ENCODE measurements at places on chromosomes 3 and 15.

GRCh38 chr3:47912006-47912504 is 104.2 kb downstream of the MAP4 start:
- DNase-seq, result no peak

DNA sequence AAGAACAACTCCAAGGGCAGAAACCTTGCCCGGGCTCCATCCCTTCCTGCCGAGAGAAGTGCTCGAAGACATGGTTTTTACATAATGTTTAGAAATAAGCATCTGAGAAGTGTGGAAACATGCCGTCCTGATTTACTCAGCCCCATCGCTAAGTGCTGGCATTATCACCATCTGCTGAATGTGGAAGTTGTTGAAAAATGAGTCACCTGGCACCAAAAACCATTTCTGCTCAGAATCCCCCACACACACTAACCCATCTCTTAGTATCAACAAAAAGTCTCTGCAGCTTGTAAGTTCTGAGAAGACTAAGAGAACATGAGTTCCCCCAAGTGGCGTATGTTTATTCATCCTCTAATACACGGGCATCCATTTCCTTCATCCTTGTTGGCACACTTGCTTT is 51.0 kb upstream of the ARL8B start:
- no peak for DNase-seq

GRCh38 chr15:91027677-91028076 is 5.3 kb upstream of the VPS33B start:
- no peak for DNase-seq

- DNase-seq, result no peak
Observed at GRCh38 chr15:88255087-88255483, 1.5 kb downstream of the NTRK3 start.

DNA sequence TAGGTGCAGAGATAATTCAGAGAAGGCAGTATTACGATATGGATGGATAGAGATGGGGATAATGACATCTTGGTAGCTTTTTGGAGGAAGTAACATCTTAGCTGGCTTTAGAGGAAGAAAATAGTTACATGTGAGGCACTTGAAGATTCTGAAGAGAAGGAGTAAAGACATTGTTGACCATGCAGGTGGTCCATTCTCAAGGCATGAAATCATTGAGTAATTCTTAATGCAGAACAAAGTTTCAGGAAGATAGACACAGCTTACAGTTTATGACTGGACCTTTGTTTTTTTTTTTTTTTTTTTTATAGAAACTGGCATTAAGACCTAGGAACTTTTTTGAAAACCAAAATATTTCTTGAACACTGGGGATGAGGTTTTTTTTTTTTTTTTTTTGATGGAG is 28.2 kb downstream of the MBNL1 start:
- DNase-seq, result no peak

GRCh38 chr15:73493922-73494321 is 51.0 kb downstream of the REC114 start:
- DNase-seq, result no peak

DNA sequence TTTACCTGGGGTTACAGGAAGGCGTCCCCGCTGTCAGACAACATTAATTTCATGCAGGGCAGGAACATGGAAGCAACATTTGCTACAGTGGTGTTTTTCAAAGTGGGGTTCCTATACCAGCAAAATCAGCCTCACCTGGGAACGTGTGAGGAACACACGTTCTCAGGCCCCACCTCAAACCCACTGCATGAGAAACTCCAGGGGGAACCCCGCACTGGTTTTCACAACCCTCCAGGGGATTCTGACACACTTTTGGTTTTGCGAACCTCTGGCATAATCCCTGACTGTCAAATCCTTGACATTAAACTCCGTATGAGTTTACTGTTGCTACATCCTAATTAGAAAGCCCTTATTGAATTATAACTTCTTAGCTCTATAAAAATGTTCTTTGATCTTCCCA is 127.7 kb downstream of the LRRK1 start:
- no peak for DNase-seq

DNA sequence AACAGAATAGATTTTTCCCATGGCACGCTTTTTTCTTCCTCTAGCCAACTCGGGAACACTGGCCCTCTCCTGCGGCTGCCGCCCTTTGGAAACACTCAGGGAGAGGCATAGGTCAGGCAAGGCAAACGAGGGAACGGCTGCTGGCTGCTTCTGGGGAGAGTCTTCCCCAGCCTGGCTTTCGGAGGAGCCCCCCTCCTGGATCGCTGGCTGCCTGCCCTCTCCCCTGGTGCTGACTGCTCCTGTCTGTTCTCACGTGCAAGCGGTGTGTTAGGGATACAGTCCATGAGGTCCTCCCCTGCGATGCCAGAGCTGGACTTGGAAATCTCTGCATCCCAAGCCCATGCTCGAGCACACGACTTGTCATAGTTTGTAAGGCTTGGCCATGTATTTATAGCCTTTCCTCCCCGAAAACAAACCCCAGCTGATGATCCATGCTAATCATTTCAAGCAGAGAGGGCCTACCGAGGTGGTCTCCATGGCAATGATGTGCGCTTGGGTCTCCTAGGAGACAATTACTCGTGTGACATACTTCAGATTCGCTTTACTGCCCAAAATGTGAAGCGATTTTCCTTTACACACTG is 315.6 kb upstream of the ATP10A start:
- no peak for DNase-seq

- no peak for DNase-seq
Observed at GRCh38 chr3:28388978-28389377, 40.4 kb upstream of the AZI2 start.

- DNase-seq, result no peak
Observed at GRCh38 chr3:143716731-143717130, 131.5 kb downstream of the SLC9A9 start.

DNA sequence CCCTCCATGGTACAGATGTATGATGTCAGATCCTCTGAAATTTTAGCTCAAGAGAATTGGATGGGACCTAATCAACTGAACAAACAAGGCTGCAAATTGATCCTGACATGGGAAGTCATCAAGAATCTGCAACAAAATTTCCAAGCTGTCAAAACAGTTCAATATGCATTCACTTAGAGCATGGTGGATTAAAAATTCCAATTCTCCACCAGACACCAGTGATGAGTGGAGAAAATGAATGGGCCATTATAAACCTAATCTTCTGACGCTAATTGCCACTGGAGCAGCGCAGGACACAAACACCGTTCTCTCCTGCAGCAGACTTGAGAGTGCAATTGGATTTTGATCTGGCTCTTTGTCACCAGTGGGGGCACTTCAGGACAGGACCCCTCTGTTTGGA is 94.2 kb downstream of the MINAR1 start:
- DNase-seq, result no peak

DNA sequence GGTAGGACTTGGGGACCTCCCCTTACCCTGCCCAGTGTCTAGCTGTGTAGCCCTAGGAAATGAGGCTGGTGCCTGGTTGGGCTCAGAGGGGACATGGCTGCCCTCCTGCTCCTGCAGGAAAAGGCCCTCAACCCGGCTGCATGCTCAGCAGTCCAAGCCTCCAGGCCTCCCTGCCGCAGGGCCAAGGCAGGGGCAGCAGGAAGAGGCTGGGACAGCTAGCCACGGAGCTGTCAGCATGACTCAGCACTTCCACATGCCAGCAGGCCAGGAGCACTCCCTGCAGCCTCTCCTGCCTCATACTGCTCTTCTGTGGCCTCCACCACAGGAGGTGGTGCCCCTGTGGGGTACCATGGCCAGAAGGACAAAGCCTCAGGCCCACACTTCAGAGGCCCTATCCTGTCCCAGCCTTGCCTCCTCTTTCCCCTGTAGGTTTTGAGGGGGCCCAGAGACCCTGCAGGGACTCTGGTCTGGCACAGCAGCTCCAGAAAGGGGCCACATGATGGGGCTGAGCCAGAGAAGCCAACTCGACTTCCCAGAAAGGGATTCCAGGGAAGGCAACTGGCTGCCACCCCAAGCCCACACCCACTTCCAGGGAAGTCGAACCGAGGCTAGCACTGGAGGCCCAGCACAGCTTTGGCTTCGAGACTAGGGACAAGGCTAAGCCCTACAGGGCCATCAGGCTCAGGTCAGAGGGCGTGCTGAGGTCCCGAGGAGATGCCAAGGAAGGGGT is 19.5 kb downstream of the TKT start:
- no peak for DNase-seq

DNA sequence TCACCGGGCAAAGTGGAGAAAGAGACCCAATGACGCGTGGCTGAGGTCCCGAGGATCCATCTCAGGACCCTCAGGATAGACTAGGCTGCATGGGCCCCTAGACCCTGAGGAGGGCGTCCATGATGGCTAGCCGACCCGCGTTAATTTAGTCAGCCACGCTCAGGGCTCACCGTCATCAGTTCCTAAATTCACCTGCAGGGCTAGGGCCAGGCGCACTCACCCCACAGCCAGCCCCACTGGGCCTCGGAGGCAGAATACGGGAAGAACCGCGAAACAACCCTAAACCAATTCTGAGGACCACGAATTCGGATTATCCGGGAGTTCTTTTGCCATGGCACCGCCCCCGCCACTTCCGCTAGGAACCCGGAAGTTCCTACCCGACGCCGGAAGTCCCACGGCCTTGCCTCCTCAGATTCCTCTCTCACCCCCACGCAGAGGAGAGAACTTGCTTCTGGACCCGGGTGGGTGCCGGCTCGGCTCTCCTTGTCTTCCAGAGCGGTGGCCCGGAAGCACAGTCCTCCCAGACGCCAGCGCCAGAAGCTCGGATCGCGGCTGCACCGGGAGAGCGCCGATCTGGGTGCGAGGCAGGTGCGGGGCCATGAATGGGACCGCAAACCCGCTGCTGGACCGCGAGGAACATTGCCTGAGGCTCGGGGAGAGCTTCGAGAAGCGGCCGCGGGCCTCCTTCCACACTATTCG is at the start of the genes EAF1 and METTL6:
TSS of gene EAF1 (plus strand) at position 417 of the 699 bp plus-strand sequence. CDS start at position 599, 182 bp downstream.
TSS of gene METTL6 (minus strand) at position 363 of the 699 bp plus-strand sequence. CDS start 1,033 bp downstream, outside the sequence.
- peak; percentile 90 for DNase-seq

DNA sequence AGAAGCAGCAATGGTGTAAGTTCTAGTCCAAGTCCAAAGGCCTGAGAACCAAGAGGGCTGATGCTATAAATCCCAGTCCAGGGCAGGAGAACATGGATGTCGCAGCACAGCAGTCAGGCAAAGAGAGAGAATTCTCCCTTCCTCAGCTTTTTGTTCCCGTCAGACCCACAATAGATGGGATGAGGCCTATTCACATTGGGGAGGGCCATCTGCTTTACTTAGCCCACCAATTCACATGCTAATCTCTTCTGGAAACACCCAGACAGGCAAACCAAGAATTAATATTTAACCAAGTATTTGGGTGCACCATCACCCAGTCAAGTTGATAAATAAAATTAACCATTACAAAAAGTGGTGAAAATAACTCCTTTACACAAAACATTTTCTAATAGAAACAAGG is 511.7 kb upstream of the UBE2E2 start:
- no peak for DNase-seq

- no peak for DNase-seq
Observed at GRCh38 chr3:140896997-140897396, 44.6 kb upstream of the SLC25A36 start.

- DNase-seq, result no peak
Observed at GRCh38 chr15:61275901-61276300, 46.8 kb upstream of the RORA start.

GRCh38 chr15:91706322-91707032 is 147.0 kb upstream of the SLCO3A1 start:
- DNase-seq, result peak; percentile 58

DNA sequence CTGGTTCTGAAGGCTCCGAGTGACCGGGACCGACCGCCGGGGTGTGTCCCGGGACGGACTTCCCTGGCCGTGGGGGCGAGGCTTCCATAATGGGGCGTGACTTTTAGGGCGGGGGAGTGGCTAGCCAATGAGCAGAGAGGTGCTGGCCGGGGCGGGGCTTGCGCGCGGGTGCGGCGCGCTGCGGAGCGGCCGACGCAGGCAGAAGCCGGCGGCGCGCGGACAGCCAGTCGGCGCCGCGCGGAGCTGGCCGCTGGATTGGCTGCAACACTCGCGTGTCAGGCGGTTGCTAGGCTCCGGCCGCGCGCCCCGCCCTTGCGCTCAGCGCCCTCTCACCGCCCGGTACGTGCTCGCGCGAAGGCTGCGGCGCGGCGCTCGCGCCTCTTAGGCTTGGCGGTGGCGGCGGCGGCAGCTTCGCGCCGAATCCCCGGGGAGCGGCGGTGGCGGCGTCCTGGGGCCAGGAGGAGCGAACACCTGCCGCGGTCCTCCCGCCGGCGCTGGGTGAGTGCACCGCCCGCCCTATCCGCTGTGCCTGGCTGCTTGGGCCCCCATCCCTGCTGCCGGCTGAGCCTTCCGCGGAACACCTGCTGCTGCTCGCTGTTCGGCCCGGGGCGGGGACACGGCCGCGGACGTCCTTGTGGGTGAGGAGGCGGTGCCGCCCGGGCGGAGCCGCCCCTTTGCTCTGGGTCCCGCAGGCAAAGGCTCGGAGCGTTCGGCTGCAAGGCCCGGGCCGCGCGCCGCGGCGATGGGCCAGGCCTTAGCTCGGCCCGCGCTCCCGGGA is at the start of gene DAG1:
TSS of gene DAG1 (plus strand) at position 332 of the 778 bp plus-strand sequence. CDS start 40,268 bp downstream, outside the sequence.
- peak; percentile 97 for DNase-seq

GRCh38 chr15:28947221-28947674 is 61.5 kb downstream of the APBA2 start:
- DNase-seq, result no peak

DNA sequence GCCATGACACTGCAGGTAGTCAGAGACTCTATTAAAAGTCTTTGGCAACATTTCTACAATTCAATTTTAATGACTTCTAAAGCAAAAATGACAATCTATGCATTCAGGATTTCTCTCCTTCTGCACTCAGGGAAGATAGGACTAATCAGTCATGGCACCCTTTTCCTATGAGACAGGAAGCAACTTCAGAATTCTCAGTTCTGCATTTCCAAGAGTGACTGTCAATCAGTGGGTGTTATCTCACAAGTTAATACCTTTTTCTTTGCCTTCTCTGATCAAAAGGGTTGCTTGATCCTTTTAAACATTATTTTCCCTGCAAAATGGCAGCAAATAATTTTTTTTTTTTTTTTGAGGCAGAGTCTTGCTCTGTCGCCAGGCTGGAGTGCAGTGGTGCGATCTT is 7.8 kb upstream of the ICE2 start:
- no peak for DNase-seq
